Activated CD4-positive, CD25-positive, alpha-beta regulatory T cell treated with anti-CD3 and anti-CD28 coated beads, Interleukin-2, amount 50 U/mL, for 24 hours (primary cell): ENCODE measurements at places on chromosomes 3 and 15.

DNA sequence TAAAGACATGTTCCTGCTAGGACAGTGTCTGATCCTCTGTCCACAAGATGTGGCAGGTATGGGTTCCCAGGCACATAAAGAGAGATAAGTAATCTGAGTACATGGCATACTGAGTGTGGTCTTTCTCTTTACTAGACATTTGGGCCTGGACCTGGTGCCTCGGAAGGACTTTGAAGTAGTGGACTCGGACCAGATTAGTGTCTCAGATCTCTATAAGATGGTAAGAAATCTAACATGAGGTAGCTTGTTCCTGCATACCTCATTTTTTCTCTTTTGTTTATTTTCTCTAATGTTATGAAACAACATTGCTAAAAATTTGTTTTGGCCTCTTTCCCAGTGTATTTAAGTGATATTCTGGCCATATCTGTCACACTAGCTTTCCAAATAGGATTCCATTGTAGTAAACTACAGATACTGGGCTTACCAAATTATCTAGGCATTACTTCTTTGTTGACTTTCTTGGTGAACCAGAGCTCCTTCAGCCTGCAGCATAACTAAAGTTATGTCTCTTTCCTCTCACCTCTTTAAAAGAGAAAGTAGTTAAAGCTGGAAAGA lies 309.8 kb upstream of the MANF start:
- ATAC-seq, result no peak

- ATAC-seq, result no peak
These were observed 84.4 kb downstream of the GPR156 start for GRCh38 chr3:120200493-120201235.

- no peak for ATAC-seq
These were observed 44.5 kb downstream of the OXSM start for GRCh38 chr3:25834346-25834745.

GRCh38 chr3:39177708-39178332 lies 14.6 kb downstream of the XIRP1 start:
- peak; percentile 38 for ATAC-seq

- no peak for ATAC-seq
These were observed 37.0 kb downstream of the OPA1 start for GRCh38 chr3:193630005-193630404.

- ATAC-seq, result no peak
These were observed 216.0 kb upstream of the ZBTB20 start for GRCh38 chr3:115363071-115363470.

- ATAC-seq, result no peak
These were observed 949.2 kb downstream of the MCTP2 start for GRCh38 chr15:95180530-95180929.

DNA sequence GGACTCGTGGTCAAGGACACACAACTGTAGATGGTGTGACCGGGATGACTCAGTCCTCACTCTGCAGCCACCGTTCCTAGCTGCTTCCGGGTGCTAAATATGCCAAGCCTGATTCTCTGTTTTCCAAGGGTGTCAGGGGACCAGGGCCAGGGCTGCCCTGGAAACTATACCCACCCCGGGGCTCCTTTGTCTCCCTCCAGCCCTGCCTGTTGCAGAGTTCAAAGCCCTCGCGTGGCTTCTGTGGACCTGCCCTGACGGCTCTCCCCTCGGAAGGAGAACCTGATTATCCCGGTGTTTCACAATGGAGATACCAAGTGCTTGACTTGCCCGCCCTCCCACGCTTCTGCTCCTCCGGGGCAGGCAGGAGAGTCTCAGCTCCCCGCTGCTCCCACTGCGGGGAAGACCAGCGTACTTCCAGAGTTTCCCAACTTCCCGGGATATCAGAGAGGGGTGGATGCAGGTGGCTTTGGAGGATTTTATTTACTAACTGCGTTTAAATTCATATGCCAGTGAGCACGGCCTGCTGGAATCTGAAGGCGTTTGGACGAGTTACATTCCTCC lies 125.0 kb downstream of the ASB7 start:
- no peak for ATAC-seq
